NCI-H510A treated with DMSO at 0.1 percent for 48 hours (cell line): ENCODE measurements at places on chromosomes 7 and 10.

GRCh38 chr10:52895059-52895458 lies 122.5 kb upstream of the MBL2 start:
- DNase-seq = no peak

- no peak for DNase-seq
These were observed 3.5 kb downstream of the CCDC201 start for GRCh38 chr7:45869426-45869825.

GRCh38 chr7:36455646-36456045 lies 66.0 kb downstream of the ANLN start:
- DNase-seq = no peak

DNA sequence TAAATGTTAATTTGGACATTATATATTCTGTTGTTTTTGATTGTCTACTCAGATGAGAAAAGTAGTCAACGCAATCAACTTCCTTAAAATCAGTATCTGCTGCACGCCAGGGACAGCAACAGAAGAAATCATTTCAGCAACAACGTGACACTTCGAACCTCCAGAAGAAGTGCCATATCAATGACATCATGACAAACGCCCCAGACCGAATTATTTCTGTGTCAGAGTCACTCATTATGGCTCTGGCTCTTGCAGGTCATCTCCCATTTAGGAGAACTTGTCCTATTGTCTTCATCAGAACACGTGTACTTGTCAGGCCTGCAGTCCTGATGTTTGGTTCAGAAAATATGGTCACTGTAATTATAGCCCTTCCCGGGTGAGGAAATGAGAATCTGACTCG lies 276.3 kb downstream of the ADARB2 start:
- DNase-seq = no peak

GRCh38 chr10:14700546-14700945 lies 74.2 kb downstream of the FAM107B start:
- DNase-seq = no peak

DNA sequence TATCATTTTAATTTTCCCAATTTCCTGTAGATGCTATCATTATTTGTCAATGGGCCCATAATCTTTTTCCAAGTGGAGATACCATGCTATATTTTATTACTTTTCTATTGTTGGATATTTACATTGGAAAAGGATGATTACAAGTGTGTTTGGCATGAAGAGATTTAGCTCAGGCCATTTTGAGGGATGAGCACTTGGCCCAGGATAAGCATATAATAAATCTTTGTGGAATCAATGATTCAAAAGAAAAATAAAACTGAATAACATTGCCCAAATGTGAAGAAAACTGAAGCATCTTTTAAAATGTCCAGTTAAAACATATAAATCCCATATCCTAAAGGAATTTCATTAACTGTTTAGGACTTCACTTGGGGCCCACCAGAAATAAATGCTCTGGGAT lies 260.9 kb upstream of the BMPER start:
- no peak for DNase-seq

GRCh38 chr7:91288208-91288824 lies 24.1 kb downstream of the FZD1 start:
- DNase-seq = no peak

- no peak for DNase-seq
These were observed 88.0 kb upstream of the CTTNBP2 start for GRCh38 chr7:117961235-117961634.

DNA sequence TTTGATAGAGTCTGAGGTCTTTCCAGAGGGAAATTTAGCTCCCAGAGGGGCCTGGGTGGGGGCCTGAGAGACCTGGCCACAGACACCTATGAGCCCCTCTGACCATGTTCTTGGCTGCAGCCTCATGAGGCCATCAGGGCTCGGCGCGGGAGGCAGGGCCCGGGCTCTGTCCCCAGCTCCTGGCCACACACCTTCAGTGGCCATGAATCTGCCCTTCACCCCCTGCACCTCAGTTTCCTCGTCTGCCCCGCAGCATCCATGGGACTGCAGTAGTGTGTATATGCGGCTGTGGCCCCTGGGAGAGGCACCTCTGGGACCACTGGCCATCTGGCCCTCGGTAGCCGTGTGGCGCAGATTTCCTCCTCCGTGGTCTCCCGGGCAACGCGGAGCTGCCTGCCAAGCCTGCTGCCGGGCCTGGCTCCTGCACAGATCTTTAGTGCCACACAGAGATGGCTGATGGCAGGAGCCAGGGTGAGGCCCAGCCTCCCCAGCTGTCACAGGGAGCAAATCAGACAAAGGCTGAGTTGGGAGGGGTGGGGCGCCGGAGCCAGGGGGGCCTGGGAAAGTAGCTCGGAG lies 23.6 kb upstream of the ADCYAP1R1 start:
- no peak for DNase-seq

DNA sequence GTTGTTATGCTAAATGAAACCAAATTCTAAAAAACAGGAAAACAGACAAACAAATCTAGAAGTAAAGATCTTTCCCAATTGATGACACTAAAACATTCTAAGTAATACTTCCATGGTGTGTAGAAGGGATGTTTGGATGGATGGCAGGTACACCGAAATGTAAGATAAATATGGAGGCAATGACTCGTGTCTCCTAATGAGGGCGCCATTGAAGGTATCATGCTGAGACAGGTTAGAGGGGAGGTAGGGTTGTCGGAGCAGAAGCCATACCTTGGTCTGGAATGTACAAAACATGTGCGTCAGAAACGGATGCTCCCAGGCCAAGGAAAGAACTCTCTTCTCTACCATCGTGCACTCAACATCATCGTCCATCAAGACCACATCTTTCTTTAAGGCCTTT lies 101.4 kb downstream of the PRKCQ start:
- DNase-seq = no peak

GRCh38 chr7:113810080-113810744 lies 108.6 kb downstream of the PPP1R3A start:
- no peak for DNase-seq

DNA sequence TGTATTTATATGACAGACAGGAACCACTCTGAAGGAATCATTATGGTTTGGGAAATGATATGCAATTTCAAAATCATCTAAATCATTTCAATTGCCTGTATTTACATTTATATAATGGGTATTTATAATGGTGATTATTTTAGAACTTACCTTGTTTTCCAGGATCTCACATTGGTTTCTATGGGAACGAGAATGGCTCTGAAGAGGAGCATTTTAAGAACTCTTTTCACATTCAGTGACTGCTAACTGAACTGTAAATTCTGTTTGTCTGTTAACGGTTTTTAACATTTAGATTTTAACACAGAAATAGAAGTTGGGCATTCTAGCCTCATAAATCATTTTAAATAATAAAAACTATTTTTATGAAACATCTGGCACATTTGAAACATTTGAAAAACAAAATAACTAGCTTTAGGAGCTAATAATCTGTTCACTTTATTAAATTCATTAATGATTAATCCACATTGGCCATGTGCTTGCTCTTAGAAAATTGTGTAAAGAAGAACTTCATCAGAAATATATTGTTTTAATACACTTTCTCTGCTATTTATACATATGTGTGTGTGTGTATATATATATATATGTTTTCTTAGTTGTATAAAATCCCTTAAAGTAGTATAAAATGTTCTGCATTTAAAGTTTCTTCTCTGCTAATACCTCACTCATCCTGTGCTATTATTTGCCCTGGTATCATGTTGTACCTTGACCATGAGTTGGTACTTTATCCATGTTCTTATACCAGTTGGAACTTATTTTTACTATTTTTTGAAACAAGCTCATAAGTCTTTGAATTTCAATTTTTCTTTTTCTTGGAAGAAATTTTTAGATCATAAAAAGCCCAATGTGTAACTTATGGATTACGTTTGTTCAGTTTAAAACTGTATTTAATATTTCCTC lies 8.7 kb upstream of the SEM1 start:
- DNase-seq = no peak

GRCh38 chr7:4742051-4742573 lies 33.3 kb upstream of the AP5Z1 start:
- DNase-seq = no peak

- DNase-seq = no peak
These were observed 186.3 kb downstream of the PTPRN2 start for GRCh38 chr7:158401295-158401694.

- peak; percentile 49 for DNase-seq
These were observed at the start of gene REEP3 for GRCh38 chr10:63520500-63521415. Gene REEP3, plus strand, starts transcription at chr10:63521401. Its CDS starts 145 bp downstream, at chr10:63521546.

GRCh38 chr7:93238748-93239147 lies 6.6 kb downstream of the VPS50 start:
- DNase-seq = no peak

GRCh38 chr10:127195041-127195506 lies 1.3 kb downstream of the INSYN2A start:
- no peak for DNase-seq

DNA sequence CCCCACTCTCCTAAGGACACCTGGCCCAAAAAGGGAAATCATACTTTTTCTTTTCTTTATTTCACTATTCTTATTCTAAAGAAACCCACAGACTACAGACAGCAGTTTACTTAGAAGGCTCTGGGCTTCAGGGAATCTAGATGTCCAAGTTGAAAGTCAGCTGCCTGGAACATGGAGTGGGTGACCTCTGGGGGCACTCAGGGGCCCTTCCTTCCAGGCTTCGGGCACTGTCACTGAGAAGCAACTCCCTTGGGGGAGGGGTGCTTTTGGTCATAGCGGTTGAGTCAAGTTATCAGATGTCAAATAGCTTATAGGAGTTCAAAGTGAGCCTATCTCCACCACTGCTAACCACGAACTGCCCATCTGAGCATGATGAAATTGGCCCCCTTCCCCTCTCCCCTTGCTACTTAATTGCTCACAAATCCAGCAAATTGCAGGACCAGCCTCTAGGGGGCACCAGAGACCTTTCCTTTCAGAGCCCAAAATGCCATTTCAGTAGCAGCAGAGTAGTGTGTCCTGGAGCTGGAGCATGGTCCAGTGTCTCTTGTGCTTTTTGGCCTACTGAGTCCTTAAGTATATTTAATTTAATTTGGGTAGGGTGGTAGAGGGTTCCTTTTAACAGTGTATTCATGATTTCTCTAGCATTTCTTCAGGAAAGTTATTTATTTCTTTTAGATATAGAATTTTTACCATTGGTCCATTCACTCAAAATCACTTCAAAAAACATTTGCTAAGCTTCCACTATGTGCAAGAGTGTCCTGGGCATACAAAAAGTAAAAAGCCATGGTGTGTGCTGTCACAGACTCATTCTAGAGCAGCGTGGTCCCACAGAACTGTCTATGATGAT lies 463.8 kb downstream of the KCNMA1 start:
- peak; percentile 82 for DNase-seq
